ENCODE measurements at places on chromosomes 4 and X.

- no peaks in the 10 kb centered on the region for H3K27me3 ChIP-seq
- DNase-seq: no peak
- no peaks in the 10 kb centered on the region for H3K4me1 ChIP-seq
- no peak overlapping the region for H3K4me3 ChIP-seq
- no peaks in the 10 kb centered on the region for H3K36me3 ChIP-seq
Observed at GRCh38 chr4:61575796-61576195, 375.7 kb downstream of the ADGRL3 start.

DNA sequence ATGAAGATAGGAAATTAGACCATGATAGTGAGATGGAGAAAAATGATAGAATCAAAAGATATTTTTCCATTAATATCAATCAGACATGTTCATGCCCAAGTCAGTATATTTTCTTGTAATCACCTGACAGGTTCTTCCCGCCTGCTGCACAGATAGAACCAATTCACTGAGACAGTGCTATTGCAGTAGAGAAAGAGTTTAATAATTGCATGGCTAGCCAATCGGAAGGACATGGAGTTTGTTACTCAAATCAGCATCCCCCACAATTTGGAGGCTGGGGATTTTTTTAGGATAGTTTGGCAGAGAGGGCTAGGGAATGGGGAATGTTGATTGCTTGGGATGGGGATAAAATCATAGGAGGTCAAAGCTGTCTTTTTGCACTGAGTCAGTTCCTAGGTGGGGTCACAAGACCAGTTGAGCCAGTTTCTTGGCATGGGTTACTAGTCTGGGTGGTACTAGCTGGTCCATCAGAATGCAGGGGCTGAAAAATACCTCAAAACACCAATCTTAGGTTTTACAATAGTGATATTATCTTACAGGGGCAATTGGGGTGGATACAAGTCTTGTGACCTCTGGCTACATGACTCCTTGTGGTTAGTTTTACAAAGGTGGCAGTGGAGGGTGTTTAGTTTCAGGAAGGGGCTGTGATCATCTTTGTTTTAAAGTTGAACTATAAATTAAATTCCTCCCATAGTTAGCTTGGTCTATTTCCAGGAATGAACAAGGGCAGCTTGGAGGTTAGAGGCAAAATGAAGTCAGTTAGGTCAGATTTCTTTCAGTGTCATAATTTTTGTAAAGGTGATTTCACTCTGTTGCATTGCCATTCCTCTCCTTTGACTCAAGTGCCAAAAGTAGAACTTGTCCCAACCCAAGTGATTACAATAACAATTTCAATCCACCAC, 100.3 kb upstream of the PDE5A start:
- peaks cover 23% of the 10 kb centered on the region for H3K4me1 ChIP-seq
- H3K4me3 ChIP-seq: no peak overlapping the region
- no peak overlapping the region for H3K27ac ChIP-seq
- H3K36me3 ChIP-seq: no peaks in the 10 kb centered on the region
- no peak for DNase-seq

DNA sequence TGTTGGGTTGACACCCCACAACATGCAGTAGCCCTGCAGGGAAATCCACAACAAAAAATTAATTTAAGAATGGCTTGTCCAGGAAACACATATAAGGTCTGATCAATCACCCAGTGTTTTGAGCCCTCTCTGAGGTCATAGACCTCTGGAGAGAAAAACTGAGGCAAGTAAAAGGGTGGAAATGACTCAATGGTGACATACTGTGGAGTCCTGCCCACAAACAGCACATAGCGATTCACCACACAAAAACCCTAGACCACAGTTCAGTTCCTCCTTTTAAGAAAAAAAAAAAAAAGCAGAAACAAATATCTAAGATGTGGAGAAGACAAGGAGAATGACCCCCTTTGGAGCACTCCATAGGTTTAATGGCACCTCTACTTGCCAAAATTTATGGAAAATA, 2691.0 kb downstream of the PCDH7 start:
- no peak overlapping the region for H3K27ac ChIP-seq
- H3K36me3 ChIP-seq: no peaks in the 10 kb centered on the region
- H3K27me3 ChIP-seq: no peaks in the 10 kb centered on the region
- H3K4me3 ChIP-seq: no peak overlapping the region

- no peaks in the 10 kb centered on the region for H3K36me3 ChIP-seq
- H3K27ac ChIP-seq: no peak overlapping the region
- no peaks in the 10 kb centered on the region for H3K4me1 ChIP-seq
Observed at GRCh38 chrX:141214196-141214595, 28.1 kb downstream of the SPANXC start.
